Body of pancreas (tissue), 4 donors: ENCODE measurements at places on chromosomes 16 and 17. TPM values are rescaled to one million over a fixed set of nuclear protein-coding genes. Genes with fewer than 3 reads are reported as not detected.

GRCh38 chr17:37546302-37546701 is 56.6 kb downstream of the DUSP14 start:
- DNase-seq, result no peak

DNA sequence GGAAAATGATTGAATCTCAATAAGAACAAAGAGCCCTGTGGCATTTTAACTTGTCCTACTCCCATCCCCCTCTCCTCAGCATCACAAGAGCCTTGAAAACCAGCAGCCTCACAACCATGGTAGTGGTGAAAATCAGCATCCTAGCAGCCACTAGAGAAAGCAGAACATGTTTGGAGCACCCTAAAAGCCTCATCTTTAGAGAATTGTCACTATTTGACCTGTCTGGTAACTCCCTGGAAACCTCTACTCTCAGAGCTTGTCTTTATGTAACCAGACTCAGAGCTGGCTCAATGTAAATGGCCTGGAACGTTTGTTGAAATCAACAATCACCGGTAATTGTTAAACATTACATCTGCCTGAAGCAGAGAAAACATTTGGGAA is 70.8 kb downstream of the MMD start:
- DNase-seq, result no peak

Gene NHLRC4
- total RNA-seq, result not detected

Gene KRTAP1-1
- not detected for total RNA-seq

DNA sequence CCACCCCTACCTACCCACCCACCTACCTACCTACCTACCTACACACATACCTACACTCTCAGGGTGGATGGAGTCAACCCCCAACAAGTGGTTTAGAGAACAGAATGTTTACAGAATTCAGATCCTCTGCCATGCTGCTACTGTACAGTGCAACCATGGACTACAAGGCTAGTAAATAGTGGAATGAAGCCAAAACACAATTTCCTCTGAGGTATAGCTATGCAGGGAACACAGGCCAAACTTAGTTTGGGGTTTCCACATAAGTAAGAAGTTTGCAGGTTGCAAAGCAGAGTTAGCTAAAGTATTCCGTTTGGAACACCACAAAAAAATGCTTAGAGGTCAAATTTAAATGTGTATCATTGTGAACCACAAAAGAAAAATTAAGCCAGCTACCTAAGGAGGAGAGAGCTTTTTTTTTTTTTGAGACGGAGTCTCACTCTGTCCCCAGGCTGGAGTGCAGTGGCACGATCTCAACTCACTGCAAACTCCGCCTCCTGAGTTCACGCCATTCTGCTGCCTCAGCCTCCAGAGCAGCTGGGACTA is 2.7 kb upstream of the AP1G1 start:
- DNase-seq, result no peak

DNA sequence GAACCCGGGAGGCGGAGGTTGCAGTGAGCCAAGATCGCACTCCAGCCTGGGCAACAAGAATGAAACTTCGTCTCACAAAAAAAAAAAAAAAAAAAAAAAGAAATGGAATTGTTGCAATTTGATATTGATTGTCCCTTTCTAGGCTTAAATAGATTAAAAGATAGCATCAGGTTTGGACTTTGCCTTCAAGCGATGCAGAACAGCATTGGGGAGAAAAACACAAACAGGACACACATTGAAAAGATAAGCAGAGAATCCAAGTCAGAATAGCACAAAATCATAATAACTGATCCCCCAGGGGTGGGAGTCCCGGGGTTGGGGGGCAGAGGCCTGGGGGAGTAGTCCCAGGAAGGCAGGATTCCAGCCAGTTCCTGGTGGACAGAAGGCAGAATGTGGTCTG is 3.9 kb upstream of the CREBBP start:
- no peak for DNase-seq

Gene SNAI3
- total RNA-seq, result not detected

GRCh38 chr17:13600475-13601321 is 1.0 kb downstream of the HS3ST3A1 start:
- no peak for DNase-seq

DNA sequence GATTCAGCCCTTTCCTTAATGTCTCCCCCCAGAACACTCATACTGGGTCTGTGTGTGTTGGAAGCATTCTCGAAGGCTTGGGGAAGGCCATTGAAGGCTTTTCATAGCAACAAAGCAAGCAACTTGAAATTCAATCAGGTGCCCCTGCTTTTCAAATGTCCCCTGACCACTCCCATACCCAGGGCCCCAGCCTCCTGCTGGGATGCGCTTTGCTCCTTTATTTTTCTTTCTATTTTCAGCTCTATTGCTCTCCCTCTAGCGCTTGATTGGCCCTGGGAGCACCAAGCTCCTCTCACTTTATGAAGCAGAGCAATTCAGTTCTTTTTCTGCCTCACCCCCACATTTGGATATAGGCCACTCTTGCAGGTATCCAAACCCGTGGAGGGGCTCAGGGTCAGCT is 92.0 kb downstream of the WSCD1 start:
- no peak for DNase-seq

- no peak for DNase-seq
Measured at GRCh38 chr16:57822018-57822553, 19.8 kb upstream of the KIFC3 start.

- DNase-seq, result no peak
Measured at GRCh38 chr17:30454635-30455034, 22.6 kb upstream of the GOSR1 start.

DNA sequence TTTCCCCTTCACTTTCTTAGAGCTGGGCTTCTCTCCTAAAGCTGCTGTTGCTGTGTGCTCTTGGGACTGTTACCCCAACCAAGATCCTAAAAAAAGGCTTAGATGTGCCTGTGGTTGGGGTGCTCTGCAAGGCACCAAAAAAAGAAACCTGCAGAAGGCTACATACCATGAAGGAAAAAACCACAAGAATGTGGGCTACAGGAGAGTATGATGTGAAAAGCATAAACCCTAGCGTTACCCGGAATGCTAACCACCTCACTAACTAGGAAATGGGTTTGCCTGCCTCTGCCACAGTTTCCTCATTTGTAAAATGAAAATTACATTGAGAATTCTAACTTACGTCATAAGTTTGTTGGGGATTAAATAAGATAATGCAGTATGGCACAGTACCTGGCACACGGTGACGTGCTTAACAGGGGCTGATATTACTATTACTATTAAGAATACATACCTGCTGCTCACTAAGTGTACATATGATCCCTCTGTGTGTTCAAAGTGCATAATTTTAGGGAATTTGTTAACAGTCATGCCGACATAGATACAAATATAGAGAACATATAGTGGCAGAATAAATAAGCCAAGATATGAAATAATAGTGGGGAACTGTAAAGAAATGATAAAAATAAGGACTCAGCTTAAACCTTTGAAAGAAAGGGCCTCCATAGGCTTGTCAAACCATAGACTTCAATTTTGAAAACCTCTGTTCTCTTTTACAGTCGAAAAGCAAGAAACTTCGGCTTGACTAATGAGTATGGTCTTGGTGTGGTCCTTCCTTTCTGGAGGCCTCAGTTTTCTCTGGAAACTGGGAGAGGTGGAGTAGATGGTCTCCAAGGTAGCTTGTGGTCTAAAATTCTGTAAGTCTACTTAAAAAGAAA is 177.8 kb upstream of the TBX2 start:
- no peak for DNase-seq

- DNase-seq, result no peak
Measured at GRCh38 chr17:80354336-80354735, 60.6 kb upstream of the ENDOV start.

- DNase-seq, result no peak
Measured at GRCh38 chr17:75460295-75460694, 3.9 kb downstream of the TMEM94 start.

GRCh38 chr16:53083119-53083518 is 28.3 kb downstream of the CHD9 start:
- no peak for DNase-seq

GRCh38 chr16:81457326-81458133 is 12.9 kb downstream of the CMIP start:
- peak; percentile 35 for DNase-seq

Gene TBC1D3D
- not detected for total RNA-seq

Gene HSD17B1
- total RNA-seq, result 9.2 TPM

DNA sequence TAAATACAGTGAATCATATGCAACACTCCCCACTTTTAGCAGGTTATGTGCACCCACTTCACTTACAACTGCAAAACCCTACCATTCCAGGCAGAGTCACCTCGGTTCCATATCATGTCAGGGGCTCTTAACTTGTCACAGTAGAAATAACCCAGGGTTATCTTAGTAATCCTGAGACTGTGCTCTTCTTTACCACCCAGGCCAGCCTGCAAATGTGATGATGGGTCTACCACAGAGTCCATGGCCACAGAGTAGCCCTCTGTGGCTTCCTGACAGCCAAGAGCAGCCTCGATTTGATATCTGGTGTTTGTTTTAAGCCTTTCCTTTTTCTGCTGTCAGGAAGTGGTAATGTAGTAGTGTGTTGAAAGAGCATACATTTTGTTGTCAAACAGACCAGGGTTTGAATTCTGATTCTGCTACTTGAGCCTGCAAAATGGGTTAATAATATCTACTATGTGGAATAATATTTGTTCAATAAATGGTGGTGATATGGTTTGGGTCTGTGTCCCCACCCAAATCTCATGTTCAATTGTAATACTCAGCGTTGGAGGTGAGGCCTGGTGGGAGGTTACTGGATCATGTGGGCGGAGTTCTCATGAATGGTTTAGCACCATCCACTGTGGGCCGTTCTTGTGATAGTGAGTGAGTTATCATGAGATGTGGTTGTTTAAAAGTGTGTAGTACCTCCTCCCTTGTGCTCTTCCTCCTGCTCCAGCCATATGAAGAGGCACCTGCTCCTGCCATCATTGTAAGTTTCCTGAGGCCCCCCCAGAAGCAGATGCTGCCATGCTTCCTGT is 416.5 kb downstream of the UTP18 start:
- no peak for DNase-seq

Gene SYNGR3
- 1.6 TPM for total RNA-seq

DNA sequence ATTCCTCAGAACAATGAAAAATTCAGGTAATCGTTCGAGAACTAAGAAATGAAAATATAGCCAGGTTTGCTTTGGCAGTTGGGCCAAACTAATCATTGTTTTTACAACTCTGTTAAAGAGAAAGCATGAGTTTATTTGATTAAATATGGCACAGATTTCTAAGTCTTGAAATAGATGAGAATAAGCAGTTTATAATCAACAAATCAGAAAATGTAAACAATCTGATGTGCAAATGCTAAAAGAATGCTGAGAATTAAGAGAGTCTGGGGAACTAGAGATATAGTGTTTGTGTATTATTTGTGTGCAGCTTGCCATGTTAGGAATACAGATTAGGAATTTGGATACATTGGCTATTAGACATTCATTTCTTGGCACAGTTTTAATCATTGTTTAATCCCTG is 212.5 kb downstream of the TANC2 start:
- DNase-seq, result no peak

Gene GGT6
- 29.3 TPM for total RNA-seq

DNA sequence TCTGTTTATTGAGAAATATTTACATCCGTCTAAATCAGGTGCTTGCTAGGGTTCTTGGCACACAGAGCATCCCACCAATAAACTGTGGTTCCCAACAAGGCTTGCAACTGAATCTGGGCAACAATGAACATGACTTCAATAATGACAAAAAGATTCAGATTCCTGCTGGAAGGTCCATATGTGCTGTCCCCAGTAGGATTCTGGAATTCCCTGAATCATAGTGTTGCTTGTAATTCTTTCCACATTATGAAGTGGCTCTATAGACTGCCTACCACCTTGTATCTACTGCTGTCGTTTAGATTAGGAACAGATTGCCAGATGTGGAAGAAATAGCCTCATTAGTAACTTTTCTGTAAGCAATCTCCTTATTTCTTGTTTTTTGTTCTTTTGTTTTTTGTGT is 265.9 kb downstream of the WWOX start:
- no peak for DNase-seq

DNA sequence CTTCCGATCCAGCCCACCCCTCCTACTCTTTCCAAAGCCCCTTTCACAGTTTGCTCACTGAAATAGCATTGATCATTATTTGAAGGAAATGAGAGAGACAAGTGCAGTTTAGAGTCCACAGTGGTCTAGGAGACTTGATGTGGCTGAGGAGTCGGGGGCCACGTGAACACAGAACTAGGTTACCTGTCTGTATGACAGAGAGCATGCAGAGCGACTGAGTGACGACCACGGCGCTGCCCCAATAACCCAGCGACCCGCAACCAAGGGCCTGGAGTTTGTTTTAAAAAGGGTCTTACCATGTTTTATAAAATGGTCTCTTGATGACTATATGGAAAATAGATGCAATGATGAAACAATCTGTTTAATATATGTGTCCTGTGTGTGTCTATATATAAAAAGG is 39.5 kb downstream of the NDEL1 start:
- DNase-seq, result no peak

Gene CCL17
- not detected for total RNA-seq

Gene TBC1D3G
- not detected for total RNA-seq

GRCh38 chr16:67963662-67964321 is 4.6 kb downstream of the SLC12A4 start:
- DNase-seq, result peak; percentile 40

Gene E2F4
- 51.9 TPM for total RNA-seq

DNA sequence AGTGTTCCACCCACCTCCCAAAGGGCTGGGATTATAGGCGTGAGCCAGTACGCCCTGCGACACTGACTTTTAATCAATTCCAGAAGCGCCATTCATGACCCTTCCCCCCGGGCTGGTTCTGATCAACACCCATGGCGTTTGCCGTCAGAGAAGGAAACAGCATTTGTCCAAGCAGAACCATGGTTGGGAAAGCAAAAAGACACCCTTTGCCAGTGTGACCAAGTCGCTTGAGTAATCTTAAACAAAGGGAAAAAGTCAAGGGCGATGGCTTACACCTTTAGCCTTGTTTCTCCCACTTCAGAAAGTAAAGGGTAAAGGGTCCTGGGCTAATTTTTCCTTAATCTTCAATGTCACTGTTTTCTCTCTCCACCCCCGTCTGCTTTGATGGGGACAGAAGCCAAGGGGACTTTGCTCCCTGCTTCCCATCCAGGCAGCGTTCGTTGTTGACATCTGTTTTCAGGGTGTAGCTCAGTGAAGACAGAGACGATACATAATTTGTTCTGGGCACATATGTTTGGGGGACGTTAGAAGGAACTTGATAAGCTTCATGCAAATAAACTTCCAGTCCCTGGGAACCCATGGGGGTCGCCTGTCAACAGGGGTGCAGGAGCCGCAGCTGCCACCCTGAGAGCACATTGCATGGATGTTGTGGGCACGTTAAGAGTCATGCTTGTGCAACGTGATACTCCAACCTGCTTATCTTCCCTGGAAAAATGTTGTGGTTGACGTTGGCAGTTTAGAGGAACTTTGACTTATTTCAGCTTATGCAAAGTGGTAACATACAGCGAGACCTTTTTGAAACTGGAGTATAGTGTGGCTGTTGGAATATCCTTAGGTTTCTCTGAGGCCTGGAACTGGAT is 50.6 kb upstream of the TANGO6 start:
- peak; percentile 76 for DNase-seq

DNA sequence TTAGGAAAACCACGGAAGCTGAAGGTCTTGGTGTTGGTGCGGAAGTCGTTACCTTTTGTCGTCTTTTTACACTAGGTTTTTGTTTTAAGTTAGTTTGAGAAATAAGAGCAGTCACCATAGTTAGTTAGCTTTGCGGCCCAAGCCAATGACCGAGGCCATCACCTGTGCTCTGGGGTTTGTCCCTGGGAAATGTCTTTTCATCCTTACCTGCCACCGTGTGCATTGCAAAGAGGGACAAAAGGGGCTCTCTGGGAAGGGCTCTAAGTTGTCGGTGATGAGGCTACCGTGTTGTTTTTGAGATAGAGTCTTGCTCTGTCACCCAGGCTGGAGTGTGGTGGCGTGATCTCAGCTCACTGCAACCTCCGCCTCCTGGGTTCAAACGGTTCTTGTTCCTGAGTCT is 49.8 kb downstream of the NDE1 start:
- no peak for DNase-seq

Gene NPIPB9
- total RNA-seq, result not detected
